ENCODE measurements at places on chromosomes 7 and 10.

- DNase-seq, result peak; percentile 47
Observed at GRCh38 chr10:125840955-125841354, 17.6 kb downstream of the BCCIP start.

DNA sequence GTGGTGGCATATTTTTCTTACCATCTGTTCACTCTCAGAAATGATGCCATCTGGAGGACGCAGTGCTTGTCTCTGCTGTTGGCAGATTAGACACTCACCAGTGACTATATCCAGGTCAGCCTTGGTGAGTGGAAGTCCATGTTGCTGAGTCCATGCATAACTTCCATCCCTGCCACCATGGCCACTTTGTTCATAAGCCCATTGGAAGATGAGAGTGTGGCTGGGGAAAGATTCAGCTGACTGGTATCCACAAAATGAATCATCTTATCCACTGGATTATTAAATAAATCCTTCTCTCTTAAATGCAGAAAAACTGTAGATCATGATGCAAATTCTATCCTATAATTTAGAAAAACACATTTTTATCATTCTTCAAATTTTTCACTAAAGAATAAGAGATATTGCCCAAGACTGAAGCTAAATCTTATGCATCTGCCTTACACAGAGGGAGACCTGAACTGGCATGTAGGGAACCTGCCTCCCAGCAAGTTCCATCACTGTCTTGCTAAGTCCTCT lies 726.9 kb downstream of the TNS3 start:
- DNase-seq, result peak; percentile 75

DNA sequence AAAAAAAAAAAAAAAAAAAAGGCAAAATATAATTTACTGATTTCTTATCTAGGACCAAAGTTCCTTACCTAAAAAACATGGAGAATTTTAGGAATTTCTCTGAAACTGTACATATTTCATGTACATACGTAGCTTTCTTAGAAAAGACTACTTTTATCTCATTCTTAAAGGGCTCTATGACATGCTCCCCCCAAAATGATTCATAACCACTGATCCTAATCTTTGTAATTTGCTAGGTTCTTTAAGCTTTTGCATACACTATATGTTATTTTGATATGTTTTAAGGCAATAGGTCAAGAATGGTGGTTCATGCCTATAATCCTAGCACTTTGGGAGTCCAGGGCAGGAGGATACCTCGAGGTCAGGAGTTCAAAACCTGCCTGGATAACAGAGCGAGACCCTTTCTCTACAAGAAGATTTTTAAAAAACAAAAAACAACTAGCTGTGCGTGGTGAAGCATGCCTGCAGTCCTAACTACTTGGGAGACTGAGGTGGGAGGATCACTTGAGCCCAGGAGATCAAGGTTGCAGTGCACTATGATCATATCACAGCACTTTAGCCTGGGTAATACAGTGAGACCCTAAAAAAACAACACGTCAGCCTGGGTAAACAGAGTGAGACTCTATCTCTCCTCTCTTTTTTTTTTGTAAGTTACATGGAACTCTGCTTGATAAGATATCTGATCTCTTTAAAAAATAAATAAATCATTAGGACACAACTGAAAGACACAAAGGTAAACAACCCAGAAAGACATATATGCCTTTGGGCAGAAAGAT lies 54.8 kb downstream of the ATAD1 start:
- no peak for DNase-seq

DNA sequence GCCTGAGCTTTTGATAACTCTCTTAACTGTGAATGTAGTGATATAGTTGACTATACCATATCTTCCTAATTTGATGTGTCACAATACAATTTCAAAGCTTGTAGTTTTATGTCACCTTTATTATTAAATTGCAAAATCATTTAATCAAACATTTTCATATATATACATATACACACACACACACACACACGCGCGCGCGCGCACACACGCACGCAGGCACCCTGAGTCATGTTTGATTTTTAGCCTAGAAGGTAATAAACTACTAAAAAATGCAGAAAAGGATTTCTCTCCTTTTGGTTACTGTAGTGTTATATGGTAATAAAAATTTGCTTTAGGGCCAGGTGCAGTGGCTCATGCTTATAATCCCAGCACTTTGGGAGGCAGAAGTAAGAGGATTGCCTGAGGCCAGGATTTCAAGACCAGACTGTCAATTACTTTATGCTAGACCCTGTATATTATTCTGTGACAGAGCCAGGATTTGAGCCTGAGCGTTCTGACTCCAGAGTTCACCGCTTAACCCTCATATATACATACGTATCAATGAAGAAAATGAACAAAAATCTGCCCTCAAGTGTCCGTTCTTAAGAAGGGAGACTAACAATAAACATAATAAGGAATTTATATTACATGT lies 89.6 kb downstream of the PODXL start:
- no peak for DNase-seq

Data from fibroblast of lung (primary cell).